KG1 (cell line): ENCODE measurements at places on chromosomes 6 and 20.

DNA sequence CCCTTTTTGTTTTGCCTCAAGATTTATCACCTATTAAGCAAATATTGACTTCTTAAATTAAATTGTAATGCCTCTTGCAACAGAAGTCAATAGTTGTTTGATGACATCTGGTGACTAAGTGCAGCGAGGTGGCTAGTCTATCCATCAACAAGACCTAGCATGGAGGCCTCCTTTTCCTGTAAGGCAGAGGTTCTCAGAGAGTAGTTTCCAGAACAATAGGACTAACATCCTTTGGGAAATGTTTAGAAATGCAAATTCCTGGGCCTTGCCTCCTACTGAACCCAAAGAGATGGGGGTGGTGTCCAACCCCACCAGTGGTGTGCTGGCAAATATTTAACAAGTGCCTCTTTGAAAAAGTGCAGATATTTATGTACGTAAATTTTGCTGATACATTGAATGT lies 143.7 kb downstream of the SCP2D1 start:
- DNase-seq = no peak

DNA sequence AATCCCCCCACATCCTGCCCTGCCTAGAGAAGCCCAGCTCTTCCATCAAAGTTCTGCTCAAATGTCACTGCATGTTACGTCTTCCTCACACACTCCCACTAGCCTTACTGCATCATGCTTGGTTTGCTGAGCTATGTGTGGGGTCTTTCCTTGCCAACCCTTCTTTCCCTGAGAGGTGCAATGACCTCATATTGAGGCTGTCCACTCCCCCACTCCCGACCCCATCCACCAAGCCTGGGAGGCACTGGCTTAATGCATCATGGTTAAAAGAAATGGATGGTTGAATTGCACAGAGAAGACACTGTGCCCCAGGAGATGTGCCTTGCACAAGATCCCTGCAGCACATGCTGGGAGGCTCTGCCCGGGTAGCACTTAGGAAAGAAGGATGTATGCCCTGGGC lies 7.7 kb upstream of the IRF4 start:
- DNase-seq = no peak

DNA sequence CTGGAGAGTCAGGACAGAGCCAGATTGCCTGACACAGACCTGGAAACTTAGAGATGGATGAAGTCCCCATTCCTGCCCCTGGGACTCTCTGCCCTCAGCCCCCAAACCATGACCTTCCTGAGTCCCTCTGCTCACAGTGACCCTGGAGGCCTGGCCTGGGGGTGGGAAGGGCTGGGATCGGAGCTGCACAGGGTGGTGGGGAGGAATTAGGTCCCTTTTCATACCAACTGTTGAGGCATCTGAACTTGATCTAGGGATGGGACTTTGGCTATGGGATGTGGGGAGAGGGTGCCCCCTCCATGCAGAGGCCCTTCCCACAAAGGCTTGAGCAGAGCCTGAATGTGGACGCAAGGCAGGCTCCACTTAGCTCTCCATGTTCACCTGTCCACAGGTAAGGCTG lies 144.1 kb downstream of the MRPL14 start:
- no peak for DNase-seq

DNA sequence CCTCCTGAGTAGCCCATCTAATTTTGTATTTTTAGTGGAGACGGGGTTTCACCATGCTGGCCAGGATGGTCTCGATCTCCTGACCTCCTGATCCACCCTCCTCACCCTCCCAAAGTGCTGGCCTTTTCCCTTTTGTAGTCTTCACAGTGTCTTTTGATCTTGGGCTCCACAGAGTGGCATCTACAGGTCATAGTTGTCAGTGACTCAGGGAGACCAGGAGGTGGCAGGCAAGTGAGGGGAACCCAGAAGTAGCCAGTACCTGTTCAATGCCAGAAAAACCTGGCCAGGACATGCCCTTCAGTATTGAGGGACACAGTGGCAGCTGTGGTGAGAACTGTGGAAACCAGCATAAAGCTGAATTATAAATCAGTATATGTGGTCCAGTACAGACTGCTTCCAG lies 19.6 kb downstream of the RPP21 start:
- no peak for DNase-seq

DNA sequence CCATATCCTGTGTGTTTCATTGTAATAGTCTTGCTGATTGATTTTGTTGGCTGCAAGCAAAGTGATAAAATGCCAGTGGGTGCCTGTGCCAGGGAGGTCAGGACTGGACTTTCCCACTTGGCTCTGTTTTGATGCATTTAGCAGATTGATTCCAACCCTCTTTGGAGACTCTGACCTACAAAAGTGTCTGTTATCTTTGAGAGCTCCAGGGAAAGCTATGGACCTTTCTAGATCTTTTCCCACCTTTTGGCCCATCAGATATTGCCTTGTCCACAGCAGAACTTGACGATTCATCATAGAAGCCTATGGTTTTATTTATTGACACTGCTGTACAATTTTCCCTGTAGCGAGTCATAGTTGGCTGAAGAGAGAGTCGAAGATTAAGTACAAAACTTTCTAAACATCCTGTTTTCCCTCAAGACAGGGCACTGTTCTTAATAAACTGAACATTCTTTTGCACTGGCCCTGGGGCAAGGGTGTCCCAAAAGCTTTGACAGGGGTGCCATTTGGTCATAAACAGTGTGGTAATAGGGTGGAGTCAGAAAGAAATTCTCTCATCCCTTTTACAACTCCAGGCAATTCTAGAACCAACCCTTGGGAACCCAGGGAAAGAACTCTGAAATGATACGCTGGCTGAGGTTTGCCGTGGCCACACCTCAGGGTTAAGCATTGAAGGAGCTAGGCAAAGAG lies 53.7 kb downstream of the E2F3 start:
- no peak for DNase-seq

DNA sequence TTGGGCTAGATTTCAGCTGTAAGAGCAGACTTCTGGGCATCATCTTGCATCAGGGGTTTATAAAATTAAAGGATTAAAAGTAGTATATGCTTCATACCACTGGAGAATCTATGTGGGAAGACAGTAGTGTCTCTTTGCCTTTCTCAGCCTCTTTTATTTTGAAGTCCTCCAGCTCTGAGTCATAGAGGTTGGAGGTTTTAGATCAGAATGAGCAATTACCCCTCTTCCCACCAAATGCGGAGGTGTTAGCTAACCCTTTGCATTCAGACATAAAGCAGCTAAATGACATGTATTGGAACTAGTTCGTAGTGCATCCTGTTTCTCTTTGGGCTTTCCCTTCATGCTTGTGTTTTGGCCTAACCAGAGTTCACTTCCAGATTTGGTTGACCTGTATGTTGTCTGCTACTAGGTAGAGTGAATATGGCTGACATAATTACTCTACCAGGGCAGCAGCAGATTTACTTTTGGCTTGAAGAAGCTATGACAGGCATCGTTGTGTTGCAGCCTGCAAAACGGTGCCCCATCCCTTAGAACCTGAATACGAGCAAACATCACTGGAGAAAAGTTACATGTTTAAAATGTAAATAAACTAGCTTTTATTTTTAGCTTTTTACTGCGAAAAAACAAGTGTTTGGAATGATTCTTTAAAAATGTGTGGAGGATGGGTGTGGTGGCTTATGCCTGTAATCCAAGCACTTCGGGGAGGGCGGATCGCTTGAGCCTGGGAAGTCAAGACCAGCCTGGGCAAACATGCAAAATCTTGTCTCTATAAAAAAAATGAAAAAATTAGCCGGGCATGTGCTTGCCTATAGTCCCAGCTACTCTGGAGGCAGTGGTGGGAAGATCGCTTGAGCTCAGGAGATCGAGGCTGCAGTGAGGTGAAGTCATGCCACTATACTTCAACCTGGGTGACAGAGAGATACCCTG lies 82.2 kb downstream of the MYO6 start:
- no peak for DNase-seq

- no peak for DNase-seq
Measured at GRCh38 chr6:54595844-54596243, 250.7 kb upstream of the FAM83B start.

GRCh38 chr6:35356391-35356790 lies 14.0 kb downstream of the PPARD start:
- no peak for DNase-seq

GRCh38 chr6:135801755-135802465 lies 49.6 kb upstream of the PDE7B start:
- no peak for DNase-seq

DNA sequence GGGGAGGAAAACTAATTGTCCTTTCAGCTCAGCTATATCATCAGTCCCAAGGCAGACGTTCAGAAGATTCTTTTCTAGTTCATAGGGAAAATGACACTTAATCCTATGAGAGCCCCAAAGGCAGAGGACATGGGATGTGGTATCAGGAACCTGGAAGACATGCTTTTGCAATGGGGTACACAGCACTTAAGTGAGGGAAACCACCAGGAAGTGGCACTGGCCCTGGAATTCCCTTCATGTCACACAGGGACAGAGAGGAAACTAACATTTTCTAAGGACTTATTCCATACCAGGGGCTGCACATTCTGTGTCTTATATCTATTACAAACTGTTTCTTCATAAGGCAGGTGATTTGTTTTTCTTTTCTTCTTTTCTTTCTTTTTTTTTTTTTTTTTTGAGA lies 28.2 kb downstream of the VPS52 start:
- no peak for DNase-seq

DNA sequence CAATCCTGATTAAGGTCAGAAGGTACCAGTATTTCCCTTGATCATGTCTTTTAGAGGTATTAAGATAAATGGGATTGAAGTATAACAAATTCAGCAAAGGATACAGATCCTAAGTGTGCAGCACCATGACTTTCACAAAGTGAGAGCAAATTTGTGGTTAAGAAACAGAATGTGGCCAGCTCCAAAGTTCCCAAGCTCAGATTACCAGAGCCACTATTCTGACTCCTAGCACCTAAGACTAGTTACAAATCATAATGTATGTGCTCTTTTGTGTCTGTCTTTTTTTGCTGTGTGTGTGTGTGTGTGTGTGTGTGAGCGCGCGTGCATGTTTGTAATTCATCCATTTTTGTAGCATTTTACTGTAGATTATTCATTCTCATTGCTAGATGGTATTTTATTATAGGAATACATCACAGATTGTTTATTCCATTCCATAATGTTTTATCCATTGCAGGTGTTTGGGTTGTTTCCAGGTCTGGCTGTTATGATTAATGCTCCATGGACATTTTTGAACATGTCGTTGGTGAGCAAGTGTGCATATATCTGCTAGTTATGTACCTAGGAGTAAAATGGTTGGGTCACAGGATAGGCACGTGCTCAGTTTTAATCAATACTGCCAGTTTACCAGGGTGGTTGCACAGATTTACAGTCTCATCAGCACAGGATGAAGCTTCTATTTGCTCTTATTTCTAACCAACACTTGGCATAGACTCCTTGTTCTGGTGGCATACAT lies 314.0 kb upstream of the JAG1 start:
- no peak for DNase-seq

DNA sequence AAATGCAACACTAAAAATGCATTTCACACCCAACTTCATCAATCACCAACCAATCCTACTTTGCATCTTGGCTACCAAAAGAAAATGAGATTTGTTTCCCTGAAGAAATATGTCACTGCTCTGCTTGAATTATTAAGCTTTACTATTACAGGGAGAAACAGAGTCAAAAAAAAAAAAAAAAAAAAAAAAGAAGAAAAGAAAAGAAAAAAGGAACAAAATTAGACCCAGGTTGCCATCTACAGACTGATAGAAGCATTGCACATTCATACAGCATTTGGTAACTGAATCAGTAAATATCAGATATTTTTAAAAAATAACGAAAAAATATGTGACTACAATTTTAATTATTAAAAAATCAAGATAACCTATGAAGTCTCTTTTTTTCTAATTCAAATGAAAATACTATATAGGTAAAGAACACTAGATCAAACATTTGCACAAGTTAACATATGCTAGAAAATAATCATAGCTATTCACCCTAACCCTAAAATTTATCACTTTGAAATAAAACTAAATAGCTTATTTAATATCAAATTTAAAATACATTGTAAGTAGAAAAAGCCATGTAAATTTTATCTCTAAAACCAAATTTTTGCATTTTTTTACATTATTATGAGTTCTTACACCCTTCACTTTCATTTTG lies 83.3 kb downstream of the DCDC2 start:
- peak; percentile 2 for DNase-seq

DNA sequence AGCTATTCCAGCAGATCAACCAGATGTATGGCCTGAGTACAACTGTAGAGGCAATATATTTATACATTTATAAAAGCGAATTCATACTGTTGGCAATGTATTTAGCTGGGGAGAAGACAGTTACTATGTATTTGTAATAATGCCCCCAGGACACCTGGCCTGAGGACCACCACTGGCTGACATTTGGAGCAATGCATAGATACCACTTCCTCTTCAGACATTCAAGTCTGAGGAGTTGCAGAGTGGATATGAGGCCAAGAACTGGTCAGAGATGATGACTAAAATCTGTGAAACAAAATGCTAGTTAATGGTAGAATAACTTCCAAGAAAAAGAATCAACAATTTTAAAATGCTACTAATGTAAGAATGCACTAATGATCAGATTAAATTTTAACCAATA lies 462.3 kb downstream of the CDC5L start:
- no peak for DNase-seq

- DNase-seq = no peak
Measured at GRCh38 chr6:125679128-125679527, 70.3 kb upstream of the HEY2 start.

- no peak for DNase-seq
Measured at GRCh38 chr6:158639056-158639455, 5.5 kb downstream of the DYNLT1 start.

GRCh38 chr6:158500016-158500735 lies 59.7 kb upstream of the TMEM181 start:
- no peak for DNase-seq

GRCh38 chr6:168225471-168225911 lies 94.1 kb downstream of the DACT2 start:
- DNase-seq = no peak

DNA sequence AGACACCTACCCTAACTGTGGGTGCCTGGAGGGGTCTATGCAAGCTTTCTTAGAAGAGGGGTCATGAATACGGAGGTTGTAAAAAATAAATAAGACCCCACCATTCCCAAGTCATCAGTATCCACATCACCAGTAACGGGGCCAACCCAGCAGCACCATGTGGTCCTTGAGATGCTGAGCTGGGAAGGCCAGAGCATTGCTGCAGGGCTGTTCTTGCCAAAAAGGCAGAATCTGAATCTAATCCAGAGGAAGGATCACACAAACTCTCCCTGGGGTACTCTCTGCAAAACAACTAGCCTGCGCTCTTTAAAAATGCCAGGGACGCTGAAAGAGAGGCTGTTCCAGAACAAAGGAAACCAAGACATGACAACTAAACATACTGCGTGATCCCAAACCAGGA lies 43.2 kb downstream of the SSR1 start:
- DNase-seq = no peak

DNA sequence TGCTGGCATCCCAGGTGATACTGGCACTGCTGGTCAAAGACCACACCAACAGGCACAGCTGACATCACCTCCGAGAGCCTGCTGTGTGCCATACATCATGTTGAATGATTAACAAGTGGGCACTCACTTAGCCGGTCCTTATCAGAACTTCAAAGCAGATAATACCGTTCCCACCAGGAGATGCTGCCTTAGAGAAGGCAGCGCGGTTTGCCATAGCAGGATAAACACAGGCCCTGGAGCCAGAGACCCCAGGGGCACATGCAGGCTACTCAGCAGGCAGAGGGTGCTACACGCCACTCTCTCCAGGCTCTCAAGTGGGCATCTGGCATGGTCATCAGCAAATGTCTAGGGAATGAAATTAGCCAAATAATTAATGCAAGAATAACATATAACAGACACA lies 86.5 kb upstream of the CST7 start:
- DNase-seq = no peak

- DNase-seq = no peak
Measured at GRCh38 chr20:51720854-51721253, 47.3 kb downstream of the ATP9A start.
